Fibroblast of skin of left quadriceps (primary cell): ENCODE measurements at places on chromosomes 12 and 14.

DNA sequence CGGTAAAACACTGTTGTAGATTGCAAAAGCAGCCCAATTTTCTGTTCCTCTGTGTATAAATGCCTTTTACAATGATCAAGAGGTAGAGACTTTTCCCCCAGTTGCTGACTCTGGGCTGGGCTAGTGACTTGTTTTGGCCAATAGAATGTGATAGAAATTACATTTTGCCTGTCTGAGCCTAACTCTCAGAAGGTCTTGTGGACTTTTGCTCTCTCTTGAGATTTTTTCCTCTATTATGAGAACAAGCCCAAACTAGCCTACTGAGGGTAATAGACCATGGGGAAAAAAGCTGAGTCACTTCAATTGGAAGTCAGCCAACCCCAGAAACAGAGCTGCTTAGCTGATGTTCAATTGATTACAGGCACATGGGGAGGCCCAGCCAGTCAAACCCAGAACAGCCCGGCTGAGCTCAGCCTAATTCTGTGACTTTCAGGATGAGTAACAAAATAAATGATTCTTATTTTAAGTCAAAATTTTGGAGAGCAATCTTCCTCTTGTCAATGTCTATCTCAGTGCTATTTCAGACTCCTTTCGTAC is 61.4 kb downstream of the MYF5 start:
- peak; percentile 95 for DNase-seq

DNA sequence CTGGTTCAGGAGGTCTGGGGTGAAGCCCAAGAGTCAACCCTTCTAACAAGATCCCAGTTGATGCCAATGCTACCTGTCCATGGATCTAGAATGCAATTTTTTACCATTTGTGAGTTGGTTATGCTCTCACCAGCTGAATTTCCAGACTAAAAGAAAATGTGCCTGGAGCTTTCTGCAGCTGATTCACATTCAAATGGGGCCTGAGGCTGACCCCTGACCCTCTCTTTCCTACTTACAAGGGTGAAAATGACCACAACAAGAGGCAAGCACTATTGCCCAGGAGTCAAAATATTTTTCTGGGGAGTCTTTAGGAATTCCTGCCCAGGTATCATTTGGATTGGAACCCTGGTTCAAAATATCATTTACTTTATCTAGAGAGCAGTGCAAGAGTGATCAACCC is 159.1 kb downstream of the SAMD4A start:
- no peak for DNase-seq

DNA sequence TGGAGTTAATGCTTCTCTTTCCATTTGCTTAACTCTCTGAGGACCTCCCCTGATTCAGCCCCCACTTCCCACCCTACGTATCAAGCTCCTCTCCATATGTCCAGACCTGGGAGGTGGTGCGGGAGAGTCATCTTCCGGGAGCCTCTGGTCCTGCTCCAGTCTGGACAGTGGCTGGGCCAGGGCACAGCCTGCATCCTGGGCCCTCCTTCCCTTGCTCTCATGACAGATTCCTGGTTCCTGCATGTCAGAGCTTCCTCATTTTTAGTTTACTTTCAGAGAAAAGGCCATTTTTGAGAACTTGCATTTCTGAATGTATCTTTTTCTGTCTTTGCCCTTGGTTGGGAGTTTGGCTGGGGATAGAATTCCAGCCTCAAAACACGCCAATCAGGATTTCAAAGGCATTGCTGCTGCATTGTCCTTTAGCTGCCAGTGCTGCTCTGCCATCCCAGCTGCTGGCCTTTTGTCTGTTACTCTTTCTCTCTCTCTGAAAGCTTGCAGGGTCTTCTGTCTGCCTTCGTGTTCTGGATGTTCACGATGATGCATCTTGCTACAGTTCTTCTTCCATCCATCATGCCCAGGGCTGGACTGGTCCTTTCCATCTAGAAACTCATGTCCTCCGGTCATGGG is 54.7 kb downstream of the SLC6A12 start:
- no peak for DNase-seq

DNA sequence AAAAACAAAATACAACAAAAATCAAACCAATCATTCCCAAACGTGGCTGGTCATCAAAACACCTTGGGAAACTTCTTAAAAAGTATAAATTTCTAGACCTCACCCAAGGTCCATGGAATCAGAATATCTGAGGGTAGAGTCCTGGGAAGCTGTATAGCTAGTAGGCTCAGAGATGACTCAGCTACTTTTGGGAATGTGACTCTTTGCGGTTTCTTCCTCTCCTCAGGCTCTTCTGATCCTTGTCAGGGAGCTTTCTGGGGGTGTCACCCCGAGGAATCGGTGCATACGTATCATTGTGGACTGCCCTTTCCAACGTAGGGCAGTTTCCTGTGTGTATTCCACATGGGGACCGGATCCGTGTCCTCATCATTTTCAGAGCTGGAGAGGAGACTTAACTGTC is 14.8 kb downstream of the JDP2 start:
- no peak for DNase-seq

- no peak for DNase-seq
Observed at GRCh38 chr12:92629349-92630065, 73.3 kb upstream of the PLEKHG7 start.

- DNase-seq: no peak
Observed at GRCh38 chr12:119578112-119578511, 15.5 kb upstream of the TMEM233 start.

DNA sequence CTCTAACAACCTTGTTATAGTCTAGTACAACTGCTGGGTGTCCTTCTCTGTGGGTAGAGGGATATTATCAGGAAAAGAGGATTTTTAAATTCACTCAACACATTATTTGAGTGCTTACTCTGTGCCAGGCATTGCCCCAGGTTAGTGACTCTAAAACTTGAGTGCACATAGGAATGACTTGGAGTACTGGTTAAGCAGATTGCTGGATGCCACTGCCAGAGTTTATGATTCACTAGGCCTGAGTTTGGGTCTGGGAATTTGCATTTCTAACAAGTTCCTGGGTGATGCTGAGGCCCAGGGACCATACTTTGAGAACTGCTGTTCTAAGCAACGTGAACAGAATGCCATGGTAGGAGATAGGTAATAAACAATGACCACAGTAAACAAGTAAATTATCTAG is 96.6 kb downstream of the CFAP54 start:
- DNase-seq: no peak

DNA sequence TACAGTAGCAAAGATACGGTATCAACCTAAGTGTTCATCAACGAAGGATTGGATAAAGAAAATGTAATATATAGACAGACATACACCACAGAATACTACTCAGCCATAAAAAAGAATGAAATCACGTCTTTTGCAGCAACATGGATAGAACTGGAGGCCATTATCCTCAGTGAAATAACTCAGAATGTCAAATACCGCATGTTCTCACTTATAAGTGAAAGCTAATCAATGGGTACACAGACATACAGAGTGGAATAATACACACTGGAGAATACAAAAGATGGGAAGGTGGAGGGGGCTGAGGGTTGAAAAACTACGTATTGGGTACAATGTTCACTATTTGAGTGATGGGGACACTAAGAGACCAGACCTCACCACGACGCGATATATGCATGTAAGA is 1.1 kb downstream of the RACGAP1 start:
- DNase-seq: no peak

DNA sequence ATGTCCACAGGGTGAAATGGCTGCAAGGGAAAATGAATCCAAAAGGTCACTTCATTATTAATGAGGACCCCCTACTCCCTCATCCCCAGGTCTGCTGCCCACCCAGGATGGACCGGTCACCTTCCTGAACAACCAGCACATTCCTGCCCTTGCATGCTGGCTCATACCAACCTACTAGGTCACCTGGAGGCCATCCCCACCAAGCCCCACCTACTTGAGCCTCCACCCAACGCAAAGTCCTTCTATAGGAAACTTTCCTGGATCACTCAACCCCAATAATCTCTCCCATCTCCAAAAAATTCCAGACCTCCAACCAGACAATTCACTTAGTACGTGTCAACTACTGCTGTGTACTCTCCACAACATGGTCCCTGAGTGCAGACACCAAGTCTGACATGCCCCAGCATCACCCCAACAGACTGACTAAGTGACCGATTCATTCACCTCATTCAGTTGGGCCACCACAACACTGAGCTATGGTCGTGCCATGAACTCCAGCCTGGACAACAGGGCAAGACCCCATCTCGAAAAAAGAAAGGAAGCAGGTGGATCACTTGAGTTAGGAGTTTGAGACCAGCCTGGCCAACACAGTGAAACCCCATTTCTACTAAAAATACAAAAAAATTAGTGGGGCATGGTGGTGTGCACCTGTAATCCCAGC is 18.1 kb downstream of the CLMN start:
- DNase-seq: no peak

DNA sequence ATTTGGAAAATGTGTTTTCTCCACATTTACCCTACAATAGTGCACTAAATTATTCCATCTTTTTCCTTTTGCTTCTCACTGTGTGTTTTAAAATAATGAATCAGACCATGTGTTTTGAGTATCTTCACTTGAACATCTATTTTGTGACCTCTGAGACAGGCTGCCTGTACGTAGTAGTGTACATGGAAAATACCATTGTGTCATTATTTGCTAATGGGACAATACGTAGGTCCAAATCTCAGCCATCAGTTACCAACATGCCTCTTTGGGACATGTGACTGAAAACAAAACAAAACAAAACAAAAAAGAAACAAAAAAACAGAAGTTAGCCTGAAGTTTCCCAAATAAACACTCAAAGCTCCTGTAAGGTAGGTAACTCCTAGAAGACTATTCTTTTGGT is 7.1 kb upstream of the MYF6 start:
- no peak for DNase-seq

DNA sequence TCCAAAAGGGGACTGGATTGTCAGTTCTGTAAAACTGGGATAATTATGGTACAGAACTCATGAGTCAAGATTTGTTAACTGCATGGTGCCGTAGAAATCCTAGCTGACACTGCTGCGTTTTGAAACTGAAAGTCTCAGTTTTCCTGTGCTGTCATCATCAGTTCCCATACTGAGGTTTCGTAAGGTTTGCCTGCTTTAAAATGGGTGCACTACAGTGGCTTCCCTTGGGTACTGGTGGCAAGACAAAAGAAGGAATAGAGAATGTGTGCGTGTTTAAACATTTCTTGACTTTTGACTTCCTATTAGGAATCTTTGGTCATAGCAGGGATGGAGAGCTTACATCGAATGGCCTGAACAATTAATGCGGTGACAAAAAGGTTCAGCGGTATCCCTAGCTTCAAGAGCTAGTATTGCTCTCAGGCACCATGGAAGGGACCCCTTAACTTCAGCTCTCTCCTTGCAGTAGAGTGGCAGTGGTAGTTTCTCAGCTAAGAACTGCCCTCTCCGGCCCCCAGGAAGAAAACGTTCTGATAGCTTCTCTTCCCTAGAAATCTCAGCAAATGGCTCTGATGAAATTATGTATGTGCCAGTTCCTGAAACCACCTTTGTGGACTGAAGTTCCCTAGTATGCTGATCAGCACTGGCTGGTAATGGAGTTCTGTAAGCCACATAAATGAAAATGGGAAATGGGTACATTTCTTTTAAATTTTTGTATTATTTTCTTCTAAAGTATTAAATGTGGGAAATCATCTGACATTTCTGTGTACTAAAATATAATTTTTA is 28.9 kb downstream of the ANO6 start:
- no peak for DNase-seq

- no peak for DNase-seq
Observed at GRCh38 chr12:84791444-84791843, 121.2 kb downstream of the SLC6A15 start.

GRCh38 chr14:96598332-96598928 is 96.2 kb downstream of the PAPOLA start:
- no peak for DNase-seq

GRCh38 chr12:1980282-1980681 is 24.0 kb downstream of the DCP1B start:
- no peak for DNase-seq

DNA sequence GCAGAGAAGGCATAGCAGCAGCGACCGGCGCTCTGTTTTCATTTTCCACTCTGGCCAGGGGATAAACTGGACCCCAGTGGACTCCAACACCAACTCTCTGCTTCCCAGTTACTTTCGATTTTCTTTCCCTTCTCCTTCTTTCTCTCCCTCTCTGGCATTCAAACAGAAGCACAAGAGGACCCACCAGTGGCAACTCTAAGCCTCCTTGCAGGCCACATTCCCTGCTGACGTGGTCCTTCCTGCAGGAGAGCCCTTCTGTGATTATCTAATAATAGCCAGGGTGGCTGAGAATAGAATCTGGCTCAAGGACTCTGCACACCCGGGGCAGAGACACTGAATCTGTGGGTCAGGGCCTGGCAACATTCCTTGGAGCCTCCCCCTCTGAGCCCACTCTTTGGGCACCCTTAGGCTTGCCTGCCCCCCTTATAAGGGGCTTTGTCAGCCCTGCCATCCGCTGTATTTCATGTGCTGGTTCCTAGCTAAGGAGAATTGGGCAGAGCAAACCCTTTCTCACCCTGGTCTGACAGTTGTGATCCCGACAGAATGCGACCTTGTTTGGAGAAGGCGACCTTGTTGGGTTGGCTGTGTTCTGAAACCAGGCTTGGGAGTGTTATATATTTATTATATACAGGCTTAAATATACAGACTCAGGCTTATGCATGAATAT is 8.2 kb upstream of the HOXC6 start:
- no peak for DNase-seq
